Transverse colon (tissue), 4 donors: ENCODE measurements at places on chromosomes 3 and 15. TPM values are rescaled to one million over a fixed set of nuclear protein-coding genes. Genes with fewer than 3 reads are reported as not detected.

Gene EIF5A2
- total RNA-seq = 4.4 TPM

Gene ESYT3
- total RNA-seq = 3.7 TPM

Gene CHRM5
- not detected for total RNA-seq

Gene LSAMP
- 3.4 TPM for total RNA-seq

Gene UPK1B
- total RNA-seq = not detected
